ENCODE measurements at places on chromosomes 5 and 9. TPM values are rescaled to one million over a fixed set of nuclear protein-coding genes. Genes with fewer than 3 reads are reported as not detected.

DNA sequence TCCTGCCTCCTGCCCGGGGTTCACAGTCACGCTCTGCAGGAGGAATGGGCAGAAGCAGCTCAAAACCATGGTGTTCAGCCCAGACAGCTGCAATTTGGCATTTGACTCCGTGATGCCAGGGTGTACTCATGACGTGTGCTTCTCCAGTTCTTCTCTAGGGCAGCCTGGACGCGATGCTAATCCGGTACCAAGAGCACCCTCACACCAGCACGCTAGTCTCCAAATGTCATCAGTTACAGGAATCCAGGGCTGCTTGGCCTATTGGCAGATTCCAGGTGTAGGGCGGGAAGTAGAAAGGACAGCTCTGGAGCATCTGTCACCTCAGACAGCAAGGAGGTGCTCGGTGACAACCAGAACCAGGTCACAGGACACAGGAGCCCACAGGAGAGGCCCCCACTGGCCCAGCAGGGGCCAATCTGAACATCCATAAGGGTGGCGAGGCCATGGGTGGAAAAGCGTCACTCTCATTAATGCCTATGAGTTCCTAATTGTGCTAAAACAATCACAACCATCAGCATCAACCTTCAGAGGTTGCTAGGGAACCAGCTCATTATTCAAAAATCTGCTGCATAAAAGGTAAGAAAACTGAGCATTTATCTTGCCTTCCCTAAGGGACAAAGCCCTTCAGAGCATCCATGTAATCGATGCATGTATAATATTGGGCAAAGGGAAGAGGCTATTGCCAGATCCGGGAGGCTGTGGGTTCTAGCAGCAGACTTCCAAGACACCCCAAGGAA lies 241.9 kb upstream of the IRX4 start:
- H3K36me3 ChIP-seq = no peaks in the 10 kb centered on the region
- no peaks in the 10 kb centered on the region for H3K27me3 ChIP-seq
- no peak for DNase-seq

The PCDHGA4 gene
- not detected for total RNA-seq

DNA sequence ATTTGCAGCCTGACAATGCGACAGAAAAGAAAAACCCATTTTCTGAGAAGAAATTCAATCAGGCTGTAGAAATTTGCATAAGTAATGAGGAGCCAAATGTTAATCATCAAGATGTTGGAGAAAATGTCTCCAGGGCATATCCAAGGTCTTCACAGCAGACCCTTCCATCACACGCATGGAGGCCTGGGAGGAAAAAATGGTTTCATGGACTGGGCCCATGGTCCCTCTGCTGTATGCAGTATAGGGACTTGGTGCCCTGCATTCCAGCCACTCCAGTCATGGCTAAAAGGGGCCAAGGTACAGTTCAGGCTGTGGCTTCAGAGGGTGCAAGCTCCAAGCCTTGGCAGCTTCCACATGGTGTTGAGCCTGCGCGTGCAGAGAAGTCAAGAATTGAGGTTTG lies 73.3 kb downstream of the CCDC192 start:
- H3K27ac ChIP-seq = no peak overlapping the region
- no peaks in the 10 kb centered on the region for H3K4me1 ChIP-seq
- no peaks in the 10 kb centered on the region for H3K36me3 ChIP-seq
- H3K4me3 ChIP-seq = no peak overlapping the region
- no peak for DNase-seq
- no peaks in the 10 kb centered on the region for H3K27me3 ChIP-seq

- no peak overlapping the region for H3K4me3 ChIP-seq
- DNase-seq = no peak
- H3K4me1 ChIP-seq = peaks cover 5% of the 10 kb centered on the region
Measured at GRCh38 chr9:114303571-114303970, 19.3 kb upstream of the ORM1 start.

The C5orf52 gene
- total RNA-seq = not detected

The TTC1 gene
- 28.1 TPM for total RNA-seq

DNA sequence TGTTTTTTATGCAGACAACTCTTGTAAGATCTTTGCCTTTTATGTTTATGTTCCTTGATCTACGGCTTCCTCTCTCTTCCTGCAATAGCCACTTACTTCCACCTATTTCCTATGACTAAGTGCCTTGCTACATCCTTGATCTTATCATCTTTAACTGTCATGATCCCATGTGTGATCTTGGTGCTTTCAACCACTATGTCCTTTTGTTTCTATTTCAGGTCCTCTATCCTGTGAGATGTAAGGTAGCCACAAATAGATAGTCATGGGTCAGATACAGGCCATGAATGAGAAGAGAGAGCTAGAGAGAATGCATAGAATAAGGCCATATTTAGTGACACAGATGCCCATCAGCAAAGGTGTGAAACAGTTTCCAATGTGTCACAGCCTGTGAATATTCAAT lies 243.6 kb upstream of the HAPLN1 start:
- no peaks in the 10 kb centered on the region for H3K36me3 ChIP-seq
- DNase-seq = no peak
- no peaks in the 10 kb centered on the region for H3K4me1 ChIP-seq
- H3K27me3 ChIP-seq = no peaks in the 10 kb centered on the region

- no peaks in the 10 kb centered on the region for H3K4me1 ChIP-seq
- no peaks in the 10 kb centered on the region for H3K27me3 ChIP-seq
- no peaks in the 10 kb centered on the region for H3K36me3 ChIP-seq
- no peak overlapping the region for H3K27ac ChIP-seq
Measured at GRCh38 chr9:3127564-3127963, 283.7 kb upstream of the PUM3 start.

DNA sequence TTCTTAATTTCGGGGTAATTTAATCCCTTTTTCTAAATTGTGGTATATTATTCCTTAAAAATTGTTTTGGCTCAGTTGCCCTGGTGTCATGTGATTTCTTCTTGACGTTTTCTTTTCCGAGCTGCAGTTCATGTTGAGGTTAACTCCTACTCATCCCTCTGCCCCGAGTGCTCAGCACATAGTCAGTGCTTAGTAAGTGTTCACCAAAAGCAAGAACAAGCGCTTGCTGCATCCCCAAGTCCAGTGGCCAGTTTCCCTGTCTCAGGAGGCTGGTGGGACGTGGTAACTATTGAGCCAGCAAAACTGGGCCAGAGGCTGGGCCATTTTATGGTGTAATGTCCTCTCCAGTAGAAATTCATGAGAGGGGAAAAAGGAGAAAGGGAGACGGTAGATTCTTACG lies 23.3 kb downstream of the TRIO start:
- H3K27me3 ChIP-seq = no peaks in the 10 kb centered on the region
- H3K4me1 ChIP-seq = peaks cover 11% of the 10 kb centered on the region
- DNase-seq = no peak
- no peak overlapping the region for H3K27ac ChIP-seq

Data from natural killer cell (primary cell).